GF-D8 (cell line): ENCODE measurements at places on chromosomes 4 and X.

GRCh38 chrX:8413279-8413678 lies 51.4 kb upstream of the VCX3B start:
- DNase-seq: no peak

DNA sequence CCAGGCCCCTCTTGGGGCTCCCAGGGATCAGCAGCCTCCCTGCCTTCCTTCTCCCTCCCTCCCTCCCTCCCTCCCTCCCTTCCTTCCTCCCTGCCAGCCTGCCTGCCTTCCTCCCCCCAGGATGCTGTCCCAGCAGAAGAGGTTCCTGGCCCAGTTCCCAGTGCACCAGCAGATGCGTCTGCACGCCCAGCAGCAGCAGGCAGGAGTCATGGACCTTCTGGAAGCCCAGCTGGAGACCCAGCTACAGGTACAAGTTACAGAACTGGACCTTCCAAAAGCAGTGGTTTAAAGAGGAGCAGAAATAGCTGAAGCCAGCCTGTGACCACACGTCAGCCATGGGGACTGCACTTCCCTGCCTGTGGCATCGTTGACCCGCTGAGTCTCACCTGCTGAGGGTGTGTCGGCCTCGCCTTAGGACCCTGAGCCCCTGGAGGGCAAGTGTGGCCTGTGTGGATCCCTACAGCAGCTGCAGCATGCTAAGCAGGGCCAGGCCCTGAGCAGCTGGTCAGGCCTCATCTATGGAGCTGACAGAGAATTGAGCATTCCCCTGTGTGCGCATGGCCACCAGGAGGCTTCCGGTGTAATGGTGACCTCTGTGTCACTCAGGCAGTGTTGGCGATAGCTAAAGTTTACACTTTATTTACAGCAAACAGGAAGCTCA lies 84.7 kb downstream of the CRMP1 start:
- DNase-seq: no peak

DNA sequence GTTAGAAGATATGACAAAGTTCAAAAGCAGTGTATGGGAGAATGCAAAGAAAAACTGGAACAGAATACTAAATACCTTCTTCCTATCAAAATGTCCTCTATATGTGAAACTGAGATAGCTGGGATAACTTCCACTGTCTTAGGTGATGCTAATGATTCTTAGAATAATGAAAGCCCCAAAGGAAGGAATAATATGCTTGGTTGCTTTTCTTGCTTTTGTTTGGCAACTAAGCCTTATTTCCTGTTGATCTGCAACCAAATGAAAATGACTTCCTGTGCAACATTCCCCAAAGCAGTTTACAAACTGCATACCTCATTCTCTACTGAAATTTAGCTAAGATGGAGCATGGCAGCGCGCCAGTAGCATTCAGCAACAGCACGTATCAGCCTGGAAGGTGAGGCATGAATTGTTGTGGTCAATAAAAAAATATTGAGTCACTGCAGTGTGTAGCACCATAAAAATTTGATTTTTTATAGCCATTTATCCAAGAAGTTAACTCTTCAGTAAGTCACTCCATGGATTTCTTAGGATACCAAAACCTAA lies 18.7 kb downstream of the NDNF start:
- DNase-seq: no peak

DNA sequence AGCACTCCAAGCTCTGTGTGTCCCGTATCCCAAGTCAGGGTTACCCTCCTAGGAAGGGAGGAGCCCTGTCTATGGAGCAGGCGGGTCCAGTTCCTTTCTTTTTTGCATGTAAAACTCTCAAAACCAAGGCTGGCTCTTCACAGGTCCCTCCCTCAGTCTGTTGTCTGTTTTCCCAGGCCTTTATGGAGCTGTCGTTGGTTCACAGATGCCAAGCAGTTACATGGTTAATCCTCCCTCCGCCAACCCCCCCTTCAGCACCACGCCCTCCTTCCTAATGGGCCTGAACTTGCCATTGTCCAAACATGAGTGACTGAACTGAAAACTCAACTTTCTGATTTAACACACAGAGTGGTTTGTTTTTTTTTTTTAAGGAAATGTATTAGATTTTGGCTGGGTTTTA lies 148.3 kb downstream of the STOX2 start:
- no peak for DNase-seq

GRCh38 chrX:107924136-107924746 lies 57.9 kb downstream of the TEX13B start:
- no peak for DNase-seq

DNA sequence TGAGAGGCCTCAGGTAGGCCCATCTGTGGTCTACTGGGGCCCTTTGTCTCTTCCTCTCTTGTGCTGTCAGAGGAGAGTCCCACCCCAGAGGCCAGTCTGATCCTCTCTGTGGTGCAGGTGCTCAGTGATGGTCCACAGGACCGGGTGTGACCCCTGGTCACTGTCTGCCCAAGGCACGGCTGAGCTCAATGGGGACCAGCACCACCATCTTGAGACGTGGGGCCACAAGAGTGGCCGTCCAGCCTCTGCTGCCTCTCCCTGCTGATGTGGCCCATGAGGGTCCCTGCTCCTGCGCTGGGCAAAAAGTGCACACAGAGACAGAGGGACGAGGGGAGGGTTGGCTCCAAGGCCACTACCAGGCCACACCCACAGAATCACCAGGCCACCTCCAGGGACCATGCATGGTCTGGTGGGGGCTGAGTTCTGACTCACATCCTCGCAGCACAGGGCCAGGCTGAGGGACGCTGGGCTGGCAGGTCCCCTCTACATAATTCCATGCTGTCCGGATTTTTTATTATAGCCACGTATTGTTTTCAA lies 88.3 kb downstream of the FAM53A start:
- DNase-seq: no peak

GRCh38 chrX:115232933-115233496 lies 881 bp downstream of the LRCH2 start:
- DNase-seq: no peak

GRCh38 chrX:40145923-40146261 lies 48.1 kb upstream of the BCOR start:
- DNase-seq: no peak

- no peak for DNase-seq
Observed at GRCh38 chrX:99384594-99385374, 1025.3 kb downstream of the PCDH19 start.

- DNase-seq: no peak
Observed at GRCh38 chr4:10118048-10119004, 1.7 kb upstream of the WDR1 start.

GRCh38 chr4:112942077-112942476 lies 107.4 kb upstream of the ANK2 start:
- no peak for DNase-seq

DNA sequence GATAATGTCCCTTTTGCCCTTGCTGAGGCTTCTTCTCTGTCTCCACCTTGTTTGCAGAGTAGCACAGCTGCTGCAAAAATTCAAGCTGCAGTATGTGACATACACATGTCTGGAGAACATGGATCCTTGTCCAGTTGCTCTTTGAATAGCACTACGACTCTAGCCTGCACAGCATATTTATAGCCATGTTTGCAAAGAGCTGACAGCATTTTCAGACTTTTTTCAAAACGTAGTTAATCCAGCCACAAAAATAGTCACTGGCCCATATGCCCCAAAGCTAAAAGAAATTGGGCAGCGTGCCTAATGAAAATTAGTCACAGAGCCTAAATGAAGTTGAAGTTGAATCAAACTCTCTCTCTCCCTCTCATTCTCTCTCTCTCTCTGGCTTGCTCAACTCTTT lies 17.5 kb downstream of the SLC16A2 start:
- DNase-seq: no peak

DNA sequence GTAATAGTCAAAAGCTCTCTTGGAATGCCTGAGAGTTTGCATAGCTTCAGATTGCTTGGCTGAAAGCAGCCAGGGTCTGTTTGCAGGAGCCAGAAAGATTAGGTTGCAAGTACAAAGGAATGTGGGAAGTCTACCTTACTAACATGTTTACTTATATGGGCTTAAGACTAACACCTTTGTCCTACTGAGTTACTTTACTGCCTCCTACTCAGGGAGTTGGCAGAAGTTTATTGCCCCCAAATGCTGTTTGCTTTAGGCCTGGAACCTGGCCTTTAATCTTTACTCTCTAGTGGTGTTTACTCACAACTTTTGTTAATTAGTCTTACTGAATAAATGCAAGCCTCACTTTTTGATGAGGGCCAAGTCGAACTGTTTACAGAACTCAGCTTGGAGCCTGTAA lies 219.4 kb upstream of the ZC4H2 start:
- DNase-seq: no peak

- no peak for DNase-seq
Observed at GRCh38 chrX:42098900-42099299, 175.5 kb upstream of the CASK start.

DNA sequence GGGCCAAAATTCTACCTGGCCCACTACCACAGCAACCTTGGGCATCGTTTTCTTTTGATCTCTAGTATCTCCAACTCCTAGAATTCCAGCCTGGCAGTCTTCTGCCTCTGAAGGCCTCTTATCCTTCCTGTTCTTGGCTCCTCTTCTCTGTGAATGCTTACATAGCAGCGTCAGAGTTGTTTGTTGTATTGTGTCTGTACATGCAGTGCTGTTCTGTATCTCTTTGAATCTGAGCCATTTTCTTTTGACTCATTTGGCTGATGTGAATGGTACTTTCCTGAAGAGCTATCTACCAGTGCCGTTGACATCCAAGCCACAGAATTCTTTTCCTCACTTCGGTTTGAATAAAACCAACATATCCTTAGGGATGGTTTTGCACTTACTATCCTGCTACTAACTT lies 79.2 kb downstream of the TMEM164 start:
- DNase-seq: no peak

DNA sequence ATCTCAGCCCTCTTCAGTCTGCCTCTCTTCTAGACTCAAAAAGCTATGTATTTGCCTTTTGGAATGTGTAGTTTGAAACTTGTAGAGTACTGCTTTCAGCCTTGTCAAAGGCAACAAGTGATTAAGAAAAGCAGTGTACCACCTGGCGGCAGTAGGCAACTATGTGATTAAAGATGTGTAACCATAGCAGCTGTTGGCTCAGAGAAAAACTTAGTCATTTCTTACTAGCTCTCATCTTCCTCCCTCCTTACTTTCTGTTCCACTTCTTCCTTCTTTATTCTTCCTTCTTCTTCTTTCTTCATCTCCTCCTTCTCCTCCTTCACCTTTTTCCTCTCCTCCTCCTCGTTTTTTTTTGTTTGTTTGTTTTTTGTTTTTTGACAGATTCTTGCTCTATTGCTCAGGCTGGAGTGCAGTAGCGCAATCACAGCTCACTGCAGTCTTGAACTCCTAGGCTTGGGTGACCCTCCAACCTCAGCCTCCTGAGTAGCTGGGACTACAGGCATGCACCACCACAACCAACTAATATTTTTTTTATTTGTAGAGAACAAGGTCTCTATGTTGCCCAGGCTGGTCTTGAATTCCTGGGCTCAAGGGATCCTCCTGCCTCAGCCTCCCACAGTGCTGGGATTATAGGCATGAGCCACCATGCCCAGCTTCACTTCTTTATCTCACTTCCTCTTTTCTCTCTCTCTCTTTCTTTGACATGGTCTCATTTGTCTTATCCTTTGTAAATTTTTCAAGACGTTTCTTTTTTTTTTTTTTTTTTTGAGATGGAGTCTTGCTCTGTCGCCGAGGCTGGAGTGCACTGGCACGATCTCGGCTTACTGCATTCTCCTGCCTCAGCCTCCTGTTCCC lies 32.6 kb downstream of the ABHD18 start:
- no peak for DNase-seq

DNA sequence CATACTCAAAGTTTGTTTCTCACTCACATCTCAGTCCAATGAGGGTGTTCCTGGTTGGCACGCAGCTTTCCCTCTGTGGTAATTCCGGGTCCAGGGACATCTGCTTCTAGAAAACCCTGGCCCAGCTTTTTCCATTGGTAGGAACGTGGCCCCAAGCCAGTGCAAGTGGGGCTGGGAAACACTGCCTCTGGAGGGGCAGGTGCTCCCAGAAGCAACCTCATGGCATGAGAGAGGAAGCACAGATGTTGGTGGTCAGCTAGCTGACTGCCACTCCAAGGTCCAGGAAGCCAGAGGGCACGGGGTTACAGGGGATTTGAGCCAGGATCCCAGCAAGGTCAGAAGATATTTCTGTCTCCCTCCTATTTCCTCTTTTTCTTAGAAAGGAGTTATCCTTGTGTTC lies 47.5 kb downstream of the DCTD start:
- no peak for DNase-seq

GRCh38 chrX:38649674-38650647 lies 88.6 kb downstream of the TSPAN7 start:
- DNase-seq: no peak

- DNase-seq: no peak
Observed at GRCh38 chr4:144213371-144213770, 72.9 kb upstream of the GYPA start.

- DNase-seq: no peak
Observed at GRCh38 chrX:107445146-107445545, 4.3 kb upstream of the FRMPD3 start.

- DNase-seq: no peak
Observed at GRCh38 chrX:53223955-53224859, 800 bp downstream of the KDM5C start.

DNA sequence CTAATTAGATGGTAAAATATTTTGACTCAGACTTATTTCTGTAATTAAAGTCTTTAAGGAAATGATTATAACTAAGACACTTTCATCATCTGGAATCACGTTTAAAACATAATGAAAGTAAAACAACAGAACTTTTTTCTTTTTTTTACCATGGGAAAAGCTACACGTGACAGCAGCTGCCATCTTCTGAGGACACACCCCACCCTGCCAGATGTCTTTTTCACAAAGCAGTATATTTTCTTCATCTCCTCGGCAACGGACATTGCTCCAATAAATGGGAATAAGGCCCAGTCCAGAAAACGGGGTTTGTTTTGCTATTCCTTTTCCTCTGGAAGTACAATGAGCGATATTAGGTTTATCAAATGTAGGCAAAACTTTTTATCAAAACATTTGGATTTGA lies 17.5 kb downstream of the PRSS12 start:
- no peak for DNase-seq

DNA sequence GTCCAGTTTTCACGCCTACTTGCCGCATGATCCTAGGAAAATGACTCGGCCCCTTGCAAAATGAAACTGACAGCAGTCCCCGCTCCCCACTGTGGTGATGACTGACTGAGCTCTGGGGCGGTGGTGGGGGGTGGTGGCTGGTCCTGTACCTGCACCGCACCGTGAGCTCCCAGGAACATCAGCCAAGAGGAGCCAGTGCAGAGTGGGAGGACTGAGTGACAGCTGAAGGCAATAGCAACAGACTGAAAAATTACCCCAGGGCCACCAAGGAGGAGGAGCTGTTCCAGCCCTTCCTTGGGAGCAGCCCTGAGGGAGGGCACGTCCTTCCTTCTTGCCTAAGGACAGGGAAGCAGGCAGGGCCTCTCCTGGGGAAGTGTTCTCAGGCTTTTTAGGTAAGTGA lies 2.4 kb upstream of the C4orf50 start:
- DNase-seq: no peak

- DNase-seq: no peak
Observed at GRCh38 chr4:18815081-18815778, 793.7 kb upstream of the LCORL start.

- DNase-seq: no peak
Observed at GRCh38 chrX:118493016-118493415, 2.6 kb upstream of the DOCK11 start.

DNA sequence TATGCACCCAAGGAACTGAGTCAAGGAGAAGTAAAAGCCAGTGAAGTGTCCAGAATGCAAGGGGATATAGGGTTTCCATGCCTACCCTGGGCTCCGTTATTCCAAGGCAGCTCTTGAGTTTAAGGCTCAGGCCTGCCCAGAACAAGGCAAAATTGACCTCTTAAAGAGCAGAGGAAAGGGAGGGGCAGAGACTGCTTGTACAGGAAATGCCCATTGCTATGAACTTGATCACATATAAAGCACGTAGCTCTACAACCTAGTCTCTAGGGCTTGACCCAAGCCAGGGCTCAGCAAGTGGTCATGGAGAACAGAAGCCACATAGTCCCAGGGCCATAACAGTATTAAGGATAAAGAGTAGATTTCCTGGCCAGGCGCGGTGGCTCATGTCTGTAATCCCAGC lies 58.2 kb upstream of the MSN start:
- no peak for DNase-seq
